ENCODE measurements at places on chromosomes 2 and 18. TPM values are rescaled to one million over a fixed set of nuclear protein-coding genes. Genes with fewer than 3 reads are reported as not detected.

- peaks cover 3% of the 10 kb centered on the region for H3K27me3 ChIP-seq
- DNase-seq: no peak
- no peak overlapping the region for H3K27ac ChIP-seq
- H3K4me1 ChIP-seq: no peaks in the 10 kb centered on the region
- H3K4me3 ChIP-seq: no peak overlapping the region
Observed at GRCh38 chr18:57209713-57210106, 62.8 kb downstream of the BOD1L2 start.

GRCh38 chr2:45986509-45986908 is 310.7 kb upstream of the EPAS1 start:
- H3K36me3 ChIP-seq: peaks cover 3% of the 10 kb centered on the region
- H3K27ac ChIP-seq: no peak overlapping the region
- no peak for DNase-seq

DNA sequence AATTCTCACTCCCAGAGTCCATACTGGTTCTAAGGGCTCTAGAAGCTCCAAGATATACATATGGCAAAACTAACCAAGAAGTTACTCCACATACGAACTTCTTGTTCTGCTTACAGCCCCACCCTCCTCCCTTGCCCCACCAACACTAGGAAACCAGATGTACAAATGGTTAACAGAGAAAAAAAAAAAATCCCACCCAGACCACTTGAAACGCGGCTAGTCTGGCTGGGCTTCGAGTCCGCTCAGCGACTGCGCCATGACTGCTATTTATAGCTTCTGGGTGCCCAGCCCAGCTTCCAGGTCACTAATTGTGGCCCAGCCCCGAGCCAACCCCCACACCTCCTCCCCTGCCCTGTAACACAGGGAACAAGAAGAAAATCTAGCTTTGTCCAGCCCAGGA is 47.0 kb upstream of the IHH start:
- no peak overlapping the region for H3K27ac ChIP-seq
- no peak for DNase-seq
- H3K4me3 ChIP-seq: no peak overlapping the region

GRCh38 chr2:7115364-7115763 is 198.2 kb downstream of the RNF144A start:
- H3K36me3 ChIP-seq: no peaks in the 10 kb centered on the region
- DNase-seq: peak; percentile 27
- no peak overlapping the region for H3K27ac ChIP-seq
- H3K4me1 ChIP-seq: no peaks in the 10 kb centered on the region
- H3K27me3 ChIP-seq: no peaks in the 10 kb centered on the region

DNA sequence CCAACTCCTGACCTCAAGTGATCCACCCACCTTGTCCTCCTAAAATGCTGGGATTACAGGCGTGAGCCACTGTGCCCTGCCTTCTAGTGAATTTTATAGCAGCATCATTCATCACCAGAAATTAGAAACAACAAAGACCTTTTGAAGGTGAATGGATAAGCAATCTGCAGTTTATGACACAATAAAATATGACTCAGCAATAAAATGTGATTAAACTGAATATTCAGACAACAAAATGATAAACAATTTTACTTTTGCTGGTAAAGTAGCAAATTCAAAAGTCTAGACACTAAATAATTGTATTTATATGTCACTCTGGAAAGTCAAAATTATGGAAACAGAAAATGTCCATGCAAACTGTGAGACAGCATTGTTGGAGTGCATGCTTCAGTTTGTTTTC is 656.6 kb downstream of the CBLN2 start:
- no peak for DNase-seq
- H3K4me1 ChIP-seq: no peaks in the 10 kb centered on the region
- no peak overlapping the region for H3K4me3 ChIP-seq
- H3K36me3 ChIP-seq: no peaks in the 10 kb centered on the region

- no peak overlapping the region for H3K27ac ChIP-seq
- no peaks in the 10 kb centered on the region for H3K36me3 ChIP-seq
- H3K27me3 ChIP-seq: no peaks in the 10 kb centered on the region
- H3K4me1 ChIP-seq: no peaks in the 10 kb centered on the region
Observed at GRCh38 chr2:225065882-225066281, 23.6 kb upstream of the DOCK10 start.

GRCh38 chr2:8004250-8004681 is 677.6 kb upstream of the ID2 start:
- no peak overlapping the region for H3K4me3 ChIP-seq
- H3K36me3 ChIP-seq: no peaks in the 10 kb centered on the region
- no peak overlapping the region for H3K27ac ChIP-seq

- H3K4me1 ChIP-seq: no peaks in the 10 kb centered on the region
- no peaks in the 10 kb centered on the region for H3K36me3 ChIP-seq
- no peak overlapping the region for H3K4me3 ChIP-seq
- peak; percentile 1 for DNase-seq
Observed at GRCh38 chr2:204177977-204178522, 241.5 kb downstream of the ICOS start.

DNA sequence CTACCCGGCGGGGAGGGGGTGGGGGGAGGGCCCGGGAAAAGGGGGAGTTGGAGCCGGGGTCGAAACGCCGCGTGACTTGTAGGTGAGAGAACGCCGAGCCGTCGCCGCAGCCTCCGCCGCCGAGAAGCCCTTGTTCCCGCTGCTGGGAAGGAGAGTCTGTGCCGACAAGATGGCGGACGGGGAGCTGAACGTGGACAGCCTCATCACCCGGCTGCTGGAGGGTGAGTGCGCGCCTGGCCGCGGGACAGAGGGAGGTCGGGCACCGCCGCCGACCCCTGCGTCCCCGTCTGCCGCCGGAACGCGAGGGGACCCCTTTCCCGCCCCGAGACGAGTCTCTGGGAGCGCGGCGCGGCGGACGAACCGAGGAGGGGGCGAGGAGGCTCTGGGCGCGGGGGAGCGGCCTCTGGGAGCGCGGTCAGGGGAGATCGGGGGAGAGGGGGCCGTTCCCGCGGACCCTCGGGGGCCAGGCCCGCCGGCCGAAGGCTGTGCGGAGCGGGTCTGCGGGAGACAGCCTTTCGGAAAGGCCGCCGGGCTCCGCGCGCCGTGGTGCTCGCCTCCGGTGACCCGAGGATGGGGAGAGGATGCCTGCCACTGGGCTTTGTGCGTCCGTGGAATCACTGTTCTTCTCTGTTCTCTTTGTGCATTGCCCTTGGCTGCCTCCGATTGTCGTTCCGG is 463 bp downstream of the PPP1CB start:
- H3K27ac ChIP-seq: peak overlapping the region; percentile 89
- H3K4me1 ChIP-seq: peaks cover 6% of the 10 kb centered on the region
- DNase-seq: no peak
- H3K4me3 ChIP-seq: peak overlapping the region; percentile 92
- no peaks in the 10 kb centered on the region for H3K27me3 ChIP-seq
- peaks cover 2% of the 10 kb centered on the region for H3K36me3 ChIP-seq

The MOGAT1 gene
- total RNA-seq: not detected

The FSHR gene
- not detected for total RNA-seq

The TFPI gene
- 0.41 TPM for total RNA-seq

The CGREF1 gene
- not detected for total RNA-seq

The SAG gene
- total RNA-seq: 0.69 TPM

The C2orf78 gene
- total RNA-seq: 0.51 TPM

The TUBA3E gene
- not detected for total RNA-seq
